ENCODE measurements at places on chromosomes 11 and 22. TPM values are rescaled to one million over a fixed set of nuclear protein-coding genes. Genes with fewer than 3 reads are reported as not detected.

DNA sequence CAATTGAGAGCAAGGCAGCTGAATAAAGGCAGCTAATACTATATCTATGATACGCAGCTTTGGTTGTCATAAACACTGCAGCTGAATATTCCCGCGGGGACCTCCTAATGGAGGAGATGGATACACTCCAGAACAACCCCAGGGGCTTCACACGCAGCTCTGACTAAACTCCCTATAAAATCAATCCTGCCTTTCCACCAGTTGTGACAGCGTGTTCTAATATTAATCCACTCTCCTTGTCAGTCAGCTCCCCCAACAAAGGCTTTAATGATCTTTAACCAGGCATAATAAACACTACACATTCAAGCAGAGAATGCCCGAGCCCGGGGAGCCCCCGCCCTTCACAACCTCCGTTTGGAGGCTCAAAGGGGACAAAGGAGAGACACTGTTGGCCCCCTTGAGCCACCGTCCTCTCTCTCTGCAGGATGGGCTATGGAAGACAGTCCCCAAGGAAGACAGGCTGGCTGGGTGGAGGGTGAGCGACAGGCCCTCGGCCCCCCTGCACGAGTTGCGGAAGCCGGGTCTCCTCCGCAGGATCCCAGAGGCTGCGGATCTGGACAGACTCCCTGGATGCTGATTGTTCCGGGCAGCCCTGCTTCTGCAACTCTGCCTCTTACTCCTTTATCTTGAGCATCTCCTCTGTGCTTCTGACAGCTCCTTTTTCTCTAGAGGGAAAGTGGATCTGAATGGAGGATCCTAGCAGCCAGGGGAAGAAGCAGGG, 565.2 kb downstream of the BUD13 start:
- peak; percentile 71 for DNase-seq

DNA sequence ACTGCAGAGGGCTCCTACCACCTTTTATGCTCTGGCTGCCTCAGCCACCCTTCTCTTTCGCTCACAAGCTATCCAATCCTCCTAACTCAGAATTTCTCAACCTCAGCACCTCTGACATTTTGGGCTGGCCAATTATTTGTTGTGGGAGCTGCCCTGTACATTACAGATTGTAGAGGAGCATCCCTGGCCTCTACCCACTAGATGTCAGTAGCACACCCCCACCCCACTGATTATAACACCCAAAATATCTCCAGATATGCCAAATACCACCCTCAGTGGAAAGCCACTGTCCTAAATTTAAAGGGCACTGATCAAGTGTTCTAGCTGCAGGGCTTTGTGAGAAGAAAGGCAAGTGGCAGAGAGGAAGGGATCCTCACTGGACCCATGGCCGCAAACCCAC, 443.1 kb downstream of the SOX6 start:
- no peak for DNase-seq

GRCh38 chr11:113628912-113629311, 77.2 kb downstream of the TMPRSS5 start:
- DNase-seq: no peak

DNA sequence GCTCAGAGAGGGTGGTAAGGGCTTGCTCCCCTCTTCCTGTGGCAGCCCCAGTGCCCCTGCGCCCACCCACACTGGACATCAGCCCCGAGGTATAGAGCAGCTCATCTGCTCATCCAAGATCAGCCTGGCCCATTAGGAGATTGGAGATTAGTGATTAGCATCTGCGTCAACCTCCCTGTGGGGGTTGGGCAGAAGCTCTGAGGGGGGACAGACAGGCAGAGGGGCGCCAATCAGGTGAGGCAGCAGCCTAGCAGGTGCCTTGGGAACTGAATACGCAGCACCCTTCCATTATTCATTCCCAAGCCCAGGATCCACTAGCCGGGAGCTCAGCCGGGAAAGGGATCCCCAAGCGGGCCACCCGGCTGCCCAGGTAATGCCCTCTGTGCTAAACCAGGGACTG, 11.0 kb downstream of the SMTN start:
- peak; percentile 15 for DNase-seq

DNA sequence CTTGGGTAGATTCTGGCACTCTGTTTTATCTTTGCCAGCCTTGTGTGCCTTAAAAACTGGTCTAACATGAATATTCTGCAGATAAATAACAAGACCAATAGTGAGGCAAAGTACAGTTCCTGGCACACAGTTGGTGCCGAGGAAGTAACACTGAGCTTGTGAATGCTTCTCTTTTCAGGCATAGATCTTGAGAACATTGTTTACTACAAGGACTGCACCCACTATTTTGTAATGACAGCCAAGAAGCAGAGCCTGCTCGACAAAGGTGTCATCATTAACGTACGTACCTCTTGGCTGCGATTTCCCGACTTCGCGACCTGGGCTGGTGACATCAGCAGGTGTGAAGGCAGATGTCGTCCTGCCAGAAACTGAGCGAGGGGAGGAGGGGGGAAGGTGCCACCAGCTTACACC, 105.7 kb downstream of the MICAL2 start:
- DNase-seq: no peak

Gene UCP3
- 1.2 TPM for polyA plus RNA-seq

Data from SK-N-SH (cell line).